Stimulated activated naive B cell treated with anti-CD40 and anti-IgM and Interleukin-4, amounts not matched to agents 10 μg/mL and 1 μg/mL and 100 μg/mL, for 72 hours (primary cell): ENCODE measurements at places on chromosomes 7 and 10.

DNA sequence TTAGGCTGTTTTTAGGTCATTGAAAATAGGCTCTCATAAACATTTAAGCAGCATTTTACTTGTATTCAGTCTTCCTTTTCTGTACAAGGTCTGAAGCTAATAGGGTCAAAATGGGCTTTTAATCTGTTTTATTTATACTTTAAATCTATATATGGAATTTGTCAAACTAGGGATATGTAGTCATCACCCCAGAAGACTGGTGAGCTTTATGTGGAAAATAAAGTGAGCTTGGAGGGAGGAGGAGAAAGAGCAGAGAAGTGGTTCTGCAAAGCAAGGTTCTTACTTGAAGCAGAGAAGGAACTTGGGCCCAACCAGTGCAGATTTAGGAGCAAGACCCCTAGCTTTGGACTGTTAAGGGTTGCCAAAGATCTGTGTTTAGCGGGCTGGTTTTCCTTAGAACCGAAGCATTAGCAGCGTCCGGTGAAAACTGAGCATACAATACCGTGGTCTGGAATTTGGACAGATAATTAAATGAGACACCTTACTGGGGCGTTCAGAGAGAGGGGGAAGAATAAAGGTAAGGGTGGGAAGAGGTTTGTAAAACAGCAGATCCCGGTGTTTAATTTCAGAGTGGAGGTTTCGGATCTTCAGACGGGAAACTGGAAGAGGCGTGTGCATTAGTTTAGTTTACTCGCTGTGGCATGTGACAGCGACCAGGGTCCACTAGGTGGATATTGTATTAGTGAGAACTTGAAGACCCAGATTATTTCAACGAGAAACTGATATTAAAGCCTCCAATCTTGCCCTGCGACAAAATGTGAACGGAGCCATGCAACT lies 2.4 kb downstream of the BAMBI start:
- DNase-seq, result no peak

GRCh38 chr7:41808541-41808940 lies 105.7 kb upstream of the INHBA start:
- DNase-seq, result no peak

GRCh38 chr10:102231357-102232318 lies 5.5 kb downstream of the ELOVL3 start:
- peak; percentile 46 for DNase-seq

GRCh38 chr10:18140149-18140956 lies at the start of gene CACNB2:
CACNB2 (plus strand) TSS chr10:18140424.
- DNase-seq, result no peak

- DNase-seq, result no peak
These were observed 4.1 kb downstream of the OR2F1 start for GRCh38 chr7:143958781-143959180.

DNA sequence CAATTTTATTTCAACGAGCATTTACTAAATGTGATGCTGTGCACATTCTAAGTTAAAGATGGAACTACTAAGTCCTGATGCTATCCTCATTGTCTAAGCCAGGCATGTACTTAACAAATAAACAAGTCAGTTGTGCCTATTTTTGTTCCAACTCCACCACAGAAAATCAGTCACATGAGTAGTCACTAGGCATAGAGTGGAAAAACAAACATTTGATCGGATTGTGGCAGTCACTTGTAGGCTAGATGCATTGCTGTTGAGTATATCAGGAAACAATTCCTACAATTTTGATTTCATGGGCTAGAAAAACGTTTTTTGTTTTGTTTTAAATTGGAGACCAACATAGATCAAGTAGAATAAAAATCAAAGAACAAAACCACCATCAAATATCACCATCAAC lies 177.6 kb upstream of the SLC25A13 start:
- DNase-seq, result no peak
